ENCODE measurements at places on chromosomes 3 and 15.

DNA sequence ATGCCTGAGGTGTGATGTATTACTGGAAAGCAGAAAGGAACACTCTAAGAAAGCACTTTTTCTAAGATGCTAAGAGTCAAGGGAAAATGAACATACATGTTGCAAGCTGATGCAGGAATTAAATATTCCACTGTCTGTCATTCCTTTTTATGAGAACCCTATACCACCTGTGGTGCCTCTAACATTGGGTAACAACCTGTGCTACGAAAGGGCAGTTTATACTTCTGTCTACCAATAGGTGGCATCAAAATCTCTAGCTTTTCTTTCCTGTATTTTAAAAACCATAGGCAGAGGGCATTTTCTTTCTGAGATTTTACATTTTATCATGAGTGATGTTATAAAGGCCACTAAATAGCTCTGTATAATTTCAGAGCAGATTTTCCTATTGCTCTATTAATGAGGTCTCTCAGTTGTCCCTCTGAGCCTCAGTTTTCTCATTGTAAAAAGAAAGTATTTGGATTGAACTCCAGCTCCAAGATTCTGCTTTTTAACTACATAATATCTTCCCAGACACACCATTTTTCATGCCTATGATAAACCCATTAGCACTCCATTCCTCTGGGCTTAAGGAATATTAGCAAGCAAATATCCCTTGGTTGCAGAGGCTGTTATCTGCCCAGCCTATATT lies 3.5 kb upstream of the CPNE4 start:
- no peak for DNase-seq

GRCh38 chr15:59689626-59690236 lies 611 bp upstream of the BNIP2 start:
- DNase-seq = peak; percentile 61

- peak; percentile 60 for DNase-seq
Measured at GRCh38 chr3:186772701-186773417, 10.5 kb upstream of the EIF4A2 start.

- no peak for DNase-seq
Measured at GRCh38 chr15:57552678-57553334, 38.9 kb upstream of the MYZAP start.

DNA sequence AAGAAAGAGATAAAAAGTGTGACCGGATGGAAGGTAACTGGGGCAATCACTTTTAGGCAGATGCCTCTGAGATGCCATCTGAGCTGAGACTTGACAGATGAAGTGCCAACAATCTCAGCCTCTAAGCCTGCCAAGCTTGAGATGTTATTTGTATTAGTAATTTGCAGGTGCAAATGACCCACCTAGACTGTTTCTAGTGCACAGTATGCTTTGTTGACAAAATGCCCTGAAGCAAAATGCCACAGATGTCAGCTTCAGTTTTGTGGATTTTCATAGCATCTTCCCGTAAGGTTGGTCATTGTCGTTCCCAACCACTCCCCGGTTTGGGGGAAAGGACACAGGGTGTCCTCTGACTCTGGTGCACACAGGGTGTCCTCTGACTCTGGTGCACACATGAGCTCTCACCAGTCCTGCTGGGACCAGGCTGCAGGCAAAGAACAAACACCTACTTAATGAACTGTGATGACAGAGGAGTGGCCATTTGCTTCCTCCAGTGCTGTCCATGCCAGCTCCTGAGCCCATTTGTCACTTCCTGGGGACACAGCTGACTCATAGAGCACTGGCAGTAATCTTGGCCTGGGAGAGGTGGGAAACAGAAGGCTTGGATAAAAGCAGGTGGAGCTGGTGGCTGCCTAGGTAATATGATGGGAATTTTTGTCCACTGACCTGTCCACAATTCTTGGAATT lies 16.7 kb upstream of the PPP1R2 start:
- no peak for DNase-seq

DNA sequence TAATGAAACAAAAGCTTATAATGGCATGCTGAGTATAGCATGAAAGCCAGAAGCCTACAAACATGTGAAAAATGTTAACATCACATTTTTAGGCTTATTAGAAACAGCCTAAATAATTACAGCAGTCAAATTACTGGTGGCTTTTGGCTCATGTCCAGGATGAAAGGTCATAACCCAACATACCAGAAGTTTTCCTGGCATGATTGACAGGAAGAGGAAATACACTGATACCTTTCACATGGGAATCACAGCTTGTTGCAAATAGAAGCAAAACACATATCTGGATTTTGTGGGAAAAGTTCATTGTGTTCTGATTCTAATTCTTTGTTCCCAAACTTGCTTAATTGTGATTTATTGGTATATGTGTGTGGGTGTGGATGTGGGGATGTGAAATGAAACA lies 393.5 kb upstream of the ARRDC4 start:
- DNase-seq = no peak

DNA sequence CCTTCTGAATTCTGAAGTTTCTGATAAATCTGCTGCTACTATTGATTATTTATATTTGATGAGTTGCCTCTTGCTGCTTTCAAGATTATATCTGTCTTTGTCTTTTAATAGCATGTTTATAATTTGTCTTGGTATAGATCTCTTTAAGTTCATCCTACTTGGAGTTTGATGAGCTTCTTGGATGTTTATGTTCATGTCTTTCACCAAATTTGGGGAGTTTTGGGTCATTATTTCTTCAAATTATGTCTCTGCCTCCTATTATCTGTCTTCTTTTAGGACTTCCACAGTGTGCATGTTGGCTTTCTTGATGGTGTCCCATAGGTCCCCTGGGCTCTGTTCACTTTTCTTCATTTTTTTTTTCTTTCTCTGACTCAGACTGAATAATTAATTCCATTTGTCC lies 32.3 kb upstream of the EDEM1 start:
- DNase-seq = no peak

- no peak for DNase-seq
Measured at GRCh38 chr15:65626856-65627255, 5.1 kb downstream of the SLC24A1 start.

- no peak for DNase-seq
Measured at GRCh38 chr3:193129607-193130006, 111.4 kb upstream of the PLAAT1 start.

DNA sequence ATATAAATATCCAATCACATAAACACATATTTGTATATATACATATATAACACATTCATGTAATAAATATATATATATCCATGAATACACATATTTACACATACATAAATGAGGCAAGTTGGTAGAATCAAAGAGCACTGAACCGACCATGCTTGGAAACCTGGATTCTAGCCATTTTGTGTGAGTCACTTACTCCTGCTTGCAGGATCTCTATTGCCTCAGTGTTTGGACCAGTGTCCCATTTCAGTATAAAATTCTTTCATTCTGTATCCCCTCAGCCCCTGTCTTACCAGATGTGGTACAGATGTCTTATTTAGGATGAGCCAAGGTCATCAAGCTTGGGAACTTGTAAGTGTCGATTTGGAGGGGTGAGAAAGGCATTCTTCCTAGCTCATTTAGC lies 391.4 kb upstream of the FRG2C start:
- DNase-seq = no peak

DNA sequence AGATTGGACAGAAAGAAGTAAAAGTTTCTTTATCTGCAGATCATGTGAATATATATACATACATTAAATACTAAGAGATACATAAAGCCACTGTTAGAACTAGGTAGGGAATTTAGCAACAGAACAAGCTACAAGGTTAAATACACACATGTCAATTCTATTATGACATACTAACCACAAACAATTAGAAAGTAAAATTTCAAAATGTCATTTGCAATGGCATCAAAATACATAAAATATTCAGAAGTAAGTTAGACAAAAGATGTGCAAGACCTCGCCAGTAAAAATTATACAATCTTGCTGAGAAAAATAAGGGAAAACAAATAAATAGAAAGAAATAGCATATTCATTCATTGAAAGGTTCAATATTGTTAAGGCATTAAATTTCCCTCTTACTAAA lies 200.0 kb upstream of the HES1 start:
- DNase-seq = no peak

GRCh38 chr3:17336291-17336690 lies 406.1 kb downstream of the TBC1D5 start:
- DNase-seq = no peak

- peak; percentile 78 for DNase-seq
Measured at GRCh38 chr15:89167267-89168176, 53.9 kb downstream of the RLBP1 start.

DNA sequence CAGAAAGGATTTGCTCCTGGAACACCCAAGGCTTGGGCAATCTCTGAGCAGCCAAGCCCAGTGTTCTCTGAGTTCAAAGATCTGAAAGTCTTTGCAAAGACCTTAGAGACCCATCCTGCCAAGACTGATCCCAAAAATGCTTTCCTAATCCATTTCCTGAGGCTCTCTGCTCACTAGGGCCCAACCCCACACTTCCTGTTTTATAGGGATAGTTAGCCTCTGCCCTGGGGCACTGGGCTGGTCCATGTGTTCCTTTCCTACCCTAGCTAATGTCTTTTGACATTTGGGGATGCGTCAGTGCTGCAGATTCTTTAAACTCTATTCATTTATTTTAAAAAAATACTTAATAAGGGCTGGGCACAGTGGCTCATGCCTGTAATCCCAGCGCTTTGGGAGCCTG lies 372.7 kb downstream of the ROBO2 start:
- DNase-seq = no peak

GRCh38 chr15:64562003-64562640 lies 101.7 kb downstream of the ZNF609 start:
- no peak for DNase-seq

GRCh38 chr15:62474771-62475124 lies 309.7 kb upstream of the C2CD4B start:
- DNase-seq = no peak

Data from T-helper 2 cell treated with Interferon-gamma antibody and Interleukin-4, amounts not matched to agents 5 μg/mL and 100 μg/mL, for 36 hours (primary cell).